ENCODE measurements at places on chromosomes 13 and 19.
A peak's percentile ranks its signal among the peaks of the same experiment; 100 is the strongest.

- DNase-seq, result no peak
Measured at GRCh38 chr19:15367439-15367838, 12.1 kb downstream of the AKAP8 start.

GRCh38 chr13:33135097-33135496, 118.9 kb downstream of the KL start:
- DNase-seq, result no peak

GRCh38 chr13:25762281-25762680, 289.5 kb downstream of the SHISA2 start:
- no peak for DNase-seq

DNA sequence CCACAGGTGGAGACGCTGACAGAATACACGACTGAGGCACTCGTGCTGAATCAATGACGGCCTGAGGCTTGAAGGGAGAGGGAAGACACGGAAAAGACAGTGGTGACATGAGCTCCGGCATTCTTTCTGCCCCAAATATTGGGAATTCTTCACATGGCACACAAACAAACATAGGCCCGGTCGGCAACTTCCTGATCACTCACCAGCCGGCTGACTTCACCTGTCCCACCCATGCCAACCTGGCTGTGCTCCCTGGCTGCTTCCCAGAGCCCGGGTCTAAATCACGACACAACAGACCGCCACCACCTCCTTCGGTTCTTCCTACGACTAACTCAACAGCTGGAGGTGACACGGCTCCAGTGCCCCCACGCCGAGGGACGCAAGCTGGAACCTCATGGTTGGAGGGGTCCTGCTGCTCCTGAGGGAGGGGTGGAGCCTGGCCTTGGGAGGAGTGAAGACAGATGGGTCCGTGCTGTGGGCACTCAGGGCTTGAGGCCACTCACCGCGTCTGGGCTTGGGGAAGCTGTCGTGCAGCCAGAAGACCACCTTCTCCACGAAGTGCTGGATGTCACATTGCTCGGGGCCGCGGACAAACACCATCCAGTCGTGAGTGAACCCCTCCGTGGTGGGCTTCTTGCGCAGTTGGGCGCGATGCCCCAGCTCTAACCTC, 9.6 kb downstream of the MLLT1 start:
- DNase-seq, result no peak

DNA sequence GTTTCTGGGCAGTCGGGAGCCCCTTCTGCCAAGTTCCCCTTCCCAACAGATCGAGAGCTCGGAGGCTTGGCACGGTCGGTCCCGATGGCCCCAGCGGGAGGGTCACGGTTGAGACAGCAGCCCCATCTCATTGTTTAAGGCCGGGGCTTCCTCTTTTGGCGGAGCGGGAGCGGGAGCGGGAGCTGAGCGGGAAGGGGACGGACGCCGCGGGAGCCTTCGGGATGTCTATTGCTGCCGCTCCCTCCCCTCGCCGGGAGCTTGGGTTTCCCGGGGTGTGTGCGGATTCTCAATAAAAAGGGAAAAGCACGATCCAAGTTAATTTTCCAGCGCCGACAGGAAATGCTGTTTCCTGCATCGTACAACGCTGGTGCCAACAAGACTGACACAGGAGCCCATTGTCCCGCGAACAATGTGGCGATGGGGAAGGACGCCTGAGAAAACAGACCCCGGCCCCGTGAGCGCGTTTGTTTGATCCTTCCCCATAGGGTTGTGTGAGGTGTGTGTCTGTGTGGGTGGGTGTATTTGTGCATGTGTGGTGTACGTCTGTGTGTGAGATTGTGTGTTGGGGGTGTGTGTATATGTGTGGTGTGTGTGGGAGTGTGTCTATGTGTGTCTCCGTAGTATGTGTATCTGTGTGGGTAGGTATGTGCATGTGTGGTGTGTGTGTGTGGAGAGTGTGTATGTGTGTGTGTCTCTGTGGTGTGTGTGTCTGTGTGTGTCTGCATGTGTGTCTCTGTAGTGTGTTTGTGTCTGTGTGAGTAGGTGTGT, 36.3 kb upstream of the FLT1 start:
- DNase-seq, result no peak

DNA sequence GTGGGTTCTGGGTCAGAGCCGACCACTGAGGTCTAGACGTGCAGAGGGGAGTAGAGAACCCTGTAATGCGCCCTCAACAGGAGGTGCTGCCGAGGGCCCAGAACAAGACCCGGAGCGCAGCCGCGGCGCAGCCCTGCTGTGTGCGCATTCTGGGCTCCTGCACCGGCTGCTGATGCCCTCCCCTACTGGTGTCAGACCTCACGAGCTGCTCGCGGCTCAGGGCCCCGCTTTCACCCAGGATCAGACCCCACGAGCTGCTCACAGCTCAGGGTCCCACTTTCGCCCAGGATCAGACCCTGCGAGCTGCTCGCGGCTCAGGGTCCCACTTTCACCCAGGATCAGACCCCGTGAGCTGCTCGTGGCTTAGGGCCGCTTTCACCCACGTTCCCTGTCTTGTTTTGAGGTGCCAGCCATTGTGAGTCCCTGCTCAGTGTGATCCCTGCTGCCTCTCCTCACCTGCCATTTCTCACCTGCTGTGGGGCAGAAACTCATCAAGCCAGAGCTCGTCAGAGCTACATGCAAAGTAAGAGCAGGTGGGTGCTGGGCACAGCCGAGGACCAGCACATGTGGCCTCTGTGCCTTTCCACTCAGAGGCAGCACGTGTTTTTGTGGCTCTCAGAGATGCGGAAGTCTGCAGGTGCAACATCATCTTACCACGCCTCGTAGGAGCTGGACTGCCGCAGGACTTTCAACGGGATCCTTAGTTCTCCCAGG, 47.0 kb upstream of the C13orf46 start:
- no peak for DNase-seq

DNA sequence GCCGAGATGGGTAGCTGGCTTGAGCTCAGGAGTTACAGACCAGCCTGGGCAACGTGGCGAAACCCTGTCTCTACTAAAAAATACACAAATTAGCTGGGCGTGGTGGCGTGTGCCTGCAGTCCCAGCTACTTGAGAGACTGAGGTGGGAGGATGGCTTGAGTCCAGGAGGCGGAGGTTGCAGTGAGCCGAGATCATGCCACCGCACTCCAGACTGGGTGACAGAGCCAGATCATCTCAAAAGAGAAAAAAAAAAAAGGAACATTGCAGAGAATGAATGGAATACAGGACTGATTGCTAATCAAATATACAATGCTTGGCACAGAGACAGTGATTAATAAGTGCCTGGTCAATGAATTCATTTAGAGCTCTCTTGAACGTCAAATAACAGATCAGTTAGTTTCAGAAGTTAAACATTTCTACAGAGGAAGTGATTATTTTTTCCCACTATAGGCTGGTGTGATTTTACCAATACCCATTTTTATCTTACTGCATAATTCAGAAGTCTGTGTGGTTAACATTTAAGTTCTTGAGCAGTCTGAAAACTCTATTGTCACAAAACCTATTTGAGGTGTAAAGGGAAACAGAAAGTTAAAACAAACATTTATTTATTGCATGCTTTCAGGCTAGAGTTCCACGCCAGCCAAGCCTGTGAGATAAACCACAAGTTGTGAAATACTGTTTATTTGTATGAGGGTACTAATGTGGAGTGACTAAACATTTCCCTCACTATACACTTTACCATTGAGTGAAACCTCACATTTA, 7.7 kb upstream of the TBC1D4 start:
- DNase-seq, result no peak

- DNase-seq, result no peak
Measured at GRCh38 chr13:96947343-96947910, 46.8 kb downstream of the OXGR1 start.

GRCh38 chr13:105105471-105105870, 1430.0 kb downstream of the EFNB2 start:
- no peak for DNase-seq

- no peak for DNase-seq
Measured at GRCh38 chr13:73519396-73520116, 460.8 kb downstream of the KLF5 start.

GRCh38 chr13:98570929-98571372, 6.0 kb downstream of the STK24 start:
- no peak for DNase-seq

DNA sequence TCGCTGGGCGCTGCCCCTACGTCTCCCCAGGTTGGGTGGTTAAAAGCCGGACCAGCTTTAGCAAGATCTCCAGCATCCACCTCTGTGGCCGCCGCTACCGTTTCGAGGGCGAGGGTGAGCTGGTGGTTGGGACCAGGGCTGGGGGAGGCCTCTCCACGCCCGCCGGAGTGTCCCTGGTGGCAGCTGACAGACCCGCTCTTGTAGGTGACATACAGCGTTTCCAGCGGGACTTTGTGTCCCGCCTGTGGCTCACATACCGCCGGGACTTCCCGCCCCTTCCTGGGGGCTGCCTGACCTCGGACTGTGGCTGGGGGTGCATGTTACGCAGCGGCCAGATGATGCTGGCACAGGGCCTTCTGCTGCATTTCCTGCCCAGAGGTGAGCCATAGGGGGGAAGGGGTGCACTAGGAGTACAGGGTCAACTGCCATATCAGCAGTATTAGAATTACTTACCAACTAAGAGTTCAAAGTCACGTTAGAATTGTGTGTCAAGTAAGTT, 1.1 kb downstream of the ATG4D start:
- DNase-seq, result no peak

GRCh38 chr13:75318138-75318833, 163.7 kb downstream of the TBC1D4 start:
- DNase-seq, result no peak

- no peak for DNase-seq
Measured at GRCh38 chr19:18520848-18521691, 800 bp downstream of the ELL start.

DNA sequence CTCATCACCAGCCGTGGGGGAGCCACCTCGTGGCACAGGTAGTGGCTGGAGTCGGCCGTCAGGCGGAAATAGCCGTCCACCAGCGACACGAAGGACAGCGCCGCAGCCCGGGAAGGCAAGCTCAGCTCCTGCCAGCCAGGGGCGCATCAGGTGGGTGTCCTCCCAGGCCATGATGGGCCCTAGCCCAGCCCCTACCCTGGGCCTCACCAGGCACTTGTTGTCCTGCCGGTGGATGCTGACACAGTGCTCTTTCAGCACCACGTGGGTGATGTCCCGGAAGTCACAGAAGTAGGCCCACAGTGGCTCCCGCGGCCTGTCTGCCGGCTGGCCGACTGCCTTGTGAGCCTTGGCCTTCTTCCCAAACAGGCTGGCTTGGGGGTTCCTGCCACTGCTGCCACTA, 15.7 kb downstream of the TYK2 start:
- DNase-seq, result no peak

DNA sequence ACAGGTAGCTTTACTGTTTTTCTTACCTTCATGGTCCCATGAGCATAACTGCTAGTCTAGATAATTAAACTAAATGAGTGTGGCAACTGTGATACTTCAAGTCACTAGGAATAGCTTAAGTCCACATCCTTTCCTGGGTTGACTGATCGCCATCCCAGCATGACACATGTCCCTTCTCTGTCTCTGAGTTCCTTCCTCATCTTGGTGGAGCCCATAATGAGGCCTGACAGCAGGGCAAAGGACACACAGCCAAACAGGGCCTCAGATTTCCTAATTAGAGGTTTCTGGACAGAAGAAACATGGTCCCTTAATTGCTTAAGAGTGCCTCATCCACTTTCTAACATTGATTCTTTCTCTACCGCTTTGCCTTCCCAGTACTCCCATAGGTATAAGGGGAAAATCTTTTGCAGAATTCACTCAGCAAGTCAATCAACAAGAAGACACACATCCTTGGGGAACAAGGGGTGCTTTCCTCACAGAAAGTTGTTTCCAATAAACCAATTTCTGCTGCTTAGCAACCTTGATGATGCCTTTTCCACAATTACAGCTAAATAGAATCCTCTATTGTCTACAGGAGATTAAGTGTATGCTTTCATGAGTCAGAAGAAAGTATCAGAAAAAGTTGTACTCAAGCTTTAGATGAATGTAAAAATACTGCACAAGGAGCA, 208.3 kb upstream of the SERP2 start:
- no peak for DNase-seq

DNA sequence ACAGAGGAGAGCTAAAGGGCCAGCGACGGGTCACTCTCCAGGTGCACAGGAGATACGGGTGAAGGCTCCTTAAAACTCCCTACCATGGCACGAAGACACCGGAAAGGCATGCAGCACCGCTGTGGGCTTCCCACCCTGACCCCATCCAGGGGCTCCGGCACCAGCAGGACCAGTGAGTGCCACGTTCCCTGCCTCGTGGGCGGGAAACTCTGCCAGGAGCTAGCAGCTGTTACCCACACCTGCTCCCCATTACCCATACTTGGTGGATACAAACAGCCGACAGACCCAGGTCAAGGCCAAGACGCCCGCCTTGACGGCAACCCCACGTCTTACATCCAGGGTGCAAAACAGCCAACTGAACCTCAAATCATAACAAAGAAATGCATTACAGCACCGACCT, 56.7 kb downstream of the GNG7 start:
- no peak for DNase-seq

DNA sequence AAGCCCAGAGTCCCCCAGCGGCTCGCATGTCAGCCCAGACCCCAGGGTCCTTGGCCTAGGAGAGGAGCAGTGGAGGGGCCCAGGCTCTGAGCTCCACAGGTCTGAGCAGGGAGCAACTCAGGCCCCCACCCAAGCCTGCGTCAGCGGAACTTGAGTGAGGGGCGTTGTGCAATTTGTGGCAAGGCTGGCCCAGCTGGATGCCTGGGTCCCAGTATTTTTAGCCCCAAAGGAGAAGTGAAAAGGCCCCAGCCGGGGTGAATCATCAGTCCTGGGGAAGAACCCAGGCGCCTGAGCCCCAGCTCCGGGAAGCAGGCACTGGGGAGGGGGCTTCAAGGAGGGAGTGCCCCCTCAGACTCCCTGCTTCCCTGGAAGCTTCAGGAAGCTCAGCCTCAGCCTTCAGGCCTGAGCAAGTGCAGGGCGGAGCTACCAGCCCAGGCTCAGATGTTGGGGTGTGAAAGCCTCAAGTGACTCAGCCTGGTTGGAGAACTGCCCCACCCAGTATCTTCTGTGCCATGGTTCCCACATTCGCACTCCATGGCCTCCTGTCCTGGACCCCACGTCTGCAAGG, 7.2 kb downstream of the MED29 start:
- DNase-seq, result peak; percentile 57

GRCh38 chr19:16554776-16555175, 12.5 kb upstream of the CHERP start:
- no peak for DNase-seq

- DNase-seq, result no peak
Measured at GRCh38 chr19:9958379-9958821, 22.1 kb upstream of the OLFM2 start.

- no peak for DNase-seq
Measured at GRCh38 chr19:51959791-51960190, 26.8 kb downstream of the ZNF350 start.

GRCh38 chr19:11421371-11422098, 2.4 kb upstream of the RGL3 start:
- DNase-seq, result peak; percentile 30

Data from stimulated activated CD4-positive, alpha-beta T cell treated with anti-CD3 and anti-CD28 coated beads, Interleukin-15, amount 100 ng/mL, for 48 hours (primary cell).